RWPE2 (cell line): ENCODE measurements at places on chromosomes 3 and 15.

DNA sequence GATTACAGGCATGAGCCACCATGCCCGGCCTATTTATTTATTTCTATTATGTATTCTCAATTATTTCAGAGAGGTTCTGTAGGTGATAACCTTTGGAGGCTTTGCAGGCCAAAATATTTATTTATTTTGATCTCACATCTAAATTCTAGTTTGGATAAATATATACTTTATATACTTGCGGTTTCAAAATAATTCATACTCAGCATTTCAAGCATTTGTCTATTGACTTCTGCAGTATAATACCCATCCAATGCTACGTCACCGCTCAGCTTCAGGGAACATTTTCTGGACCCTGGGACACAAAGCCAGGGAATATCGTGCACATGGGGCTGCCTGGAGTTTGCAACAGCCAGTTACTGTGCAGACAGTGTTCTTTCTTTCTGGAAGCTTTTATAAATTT lies 22.6 kb downstream of the CGGBP1 start:
- no peak for DNase-seq

DNA sequence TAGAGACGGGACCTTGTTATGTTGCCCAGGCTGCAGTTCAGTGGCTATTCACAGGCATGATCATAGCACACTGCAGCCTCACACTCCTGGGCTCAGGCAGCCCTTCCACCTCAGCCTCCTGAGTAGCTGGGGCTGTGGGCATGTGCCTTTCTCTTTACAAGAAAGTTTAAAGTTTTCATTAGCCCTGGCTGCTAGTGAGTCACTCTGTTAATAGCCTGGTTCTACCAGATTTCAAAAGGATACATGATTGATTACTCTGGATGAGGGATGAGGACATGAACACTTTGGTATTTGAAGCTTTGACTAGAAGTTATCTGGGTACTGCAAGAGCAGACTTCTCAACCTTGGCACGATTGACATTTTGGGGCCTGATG lies 95.1 kb downstream of the DHX36 start:
- no peak for DNase-seq

GRCh38 chr3:195714380-195715011 lies 6.3 kb upstream of the MUC20 start:
- no peak for DNase-seq

DNA sequence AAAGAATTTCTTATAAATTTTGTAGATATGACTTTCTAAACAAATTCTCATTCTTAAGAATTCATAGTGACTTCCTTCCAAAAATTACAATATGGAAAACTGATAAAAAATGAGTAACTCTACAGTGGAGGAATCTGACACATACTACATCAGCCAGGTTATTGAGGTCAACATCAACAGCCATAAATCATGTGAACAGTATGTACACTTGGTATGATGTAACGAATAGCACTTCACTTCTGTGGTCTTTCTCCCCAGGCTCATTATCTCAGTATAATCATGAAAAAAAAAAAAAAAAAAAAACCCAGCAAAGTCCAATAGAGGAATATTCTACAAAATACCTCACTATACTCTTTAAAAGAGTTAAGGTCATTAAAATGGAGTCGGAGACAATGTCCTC lies 111.2 kb upstream of the SUCLG2 start:
- DNase-seq: no peak

DNA sequence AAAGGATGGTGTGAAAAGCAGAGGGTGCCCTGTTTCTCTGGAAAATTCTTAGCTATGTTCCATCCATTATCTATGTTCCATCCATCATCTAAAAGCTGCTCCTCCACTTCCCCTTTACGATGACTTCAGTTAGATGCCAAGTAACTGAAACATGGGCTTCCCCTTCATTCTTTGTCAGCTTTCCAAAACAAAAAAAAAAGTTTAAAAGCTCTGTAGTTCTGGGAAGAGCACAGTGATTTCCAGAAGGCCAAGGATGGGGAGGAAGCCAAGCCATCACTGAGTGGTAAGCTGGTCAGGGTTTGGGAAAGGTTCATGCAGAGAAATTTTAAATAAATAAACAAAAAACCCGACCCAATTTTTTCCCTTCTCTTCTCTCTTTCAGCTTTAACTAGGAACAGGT lies 111.5 kb downstream of the CFAP44 start:
- no peak for DNase-seq
